ENCODE measurements at places on chromosomes 11 and 22. TPM values are rescaled to one million over a fixed set of nuclear protein-coding genes. Genes with fewer than 3 reads are reported as not detected.

- H3K4me3 ChIP-seq: peak overlapping the region; percentile 91
- H3K27ac ChIP-seq: peak overlapping the region; percentile 45
- peaks cover 4% of the 10 kb centered on the region for H3K36me3 ChIP-seq
- H3K4me1 ChIP-seq: peaks cover 38% of the 10 kb centered on the region
- no peak for DNase-seq
- peaks cover 8% of the 10 kb centered on the region for H3K27me3 ChIP-seq
Measured at GRCh38 chr11:67507242-67507863, 609 bp downstream of the CDK2AP2 start.

DNA sequence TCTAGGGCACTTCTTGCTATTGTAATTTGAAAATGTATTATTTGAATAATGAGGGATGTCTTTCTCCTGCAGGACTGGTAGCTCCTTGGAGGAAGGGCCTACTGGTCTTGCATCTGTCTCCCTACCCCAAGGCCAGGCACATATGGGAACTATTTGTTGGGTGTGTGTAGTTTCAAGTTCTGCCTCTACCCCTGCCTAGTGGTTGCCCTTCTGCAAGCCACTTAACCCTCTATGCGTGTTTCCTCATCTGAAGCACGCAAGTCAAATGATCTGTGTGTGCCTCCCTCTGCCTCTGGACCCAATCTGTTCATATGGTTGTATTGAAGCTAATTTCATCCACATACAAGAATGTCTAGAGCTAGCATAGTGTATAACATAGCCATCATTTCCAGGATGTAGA, 67.0 kb downstream of the WNT11 start:
- H3K27me3 ChIP-seq: no peaks in the 10 kb centered on the region
- H3K27ac ChIP-seq: no peak overlapping the region
- H3K36me3 ChIP-seq: no peaks in the 10 kb centered on the region

GRCh38 chr11:101748572-101749344, 165.0 kb upstream of the TRPC6 start:
- H3K27me3 ChIP-seq: no peaks in the 10 kb centered on the region
- H3K4me3 ChIP-seq: no peak overlapping the region
- DNase-seq: no peak
- no peaks in the 10 kb centered on the region for H3K4me1 ChIP-seq

GRCh38 chr11:107547961-107548360, 17.6 kb downstream of the ALKBH8 start:
- H3K27ac ChIP-seq: no peak overlapping the region
- no peaks in the 10 kb centered on the region for H3K27me3 ChIP-seq
- H3K36me3 ChIP-seq: no peaks in the 10 kb centered on the region
- H3K4me3 ChIP-seq: no peak overlapping the region
- no peaks in the 10 kb centered on the region for H3K4me1 ChIP-seq

DNA sequence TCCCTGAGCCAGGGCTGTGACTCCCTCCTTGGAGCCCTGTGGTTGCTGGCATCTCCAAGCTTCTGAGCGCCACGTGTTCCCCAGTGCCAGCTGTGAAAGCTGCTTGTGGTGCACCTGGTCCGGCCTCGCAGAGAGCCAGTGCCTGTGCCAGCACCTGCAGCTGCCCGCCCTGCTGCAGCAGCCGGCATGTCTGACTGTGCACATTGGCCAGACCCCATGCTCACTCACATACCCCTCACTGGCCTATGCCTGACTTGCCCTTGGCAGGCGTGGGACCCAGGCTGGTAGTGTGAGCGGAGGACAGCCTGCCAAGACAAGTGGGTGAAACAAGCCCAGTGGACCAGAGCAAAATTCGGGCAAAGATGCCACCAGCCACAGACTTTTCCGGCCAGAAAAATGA, 9.8 kb downstream of the MRPL48 start:
- no peaks in the 10 kb centered on the region for H3K4me1 ChIP-seq
- DNase-seq: no peak
- no peaks in the 10 kb centered on the region for H3K36me3 ChIP-seq
- H3K4me3 ChIP-seq: no peak overlapping the region
- no peaks in the 10 kb centered on the region for H3K27me3 ChIP-seq

- no peak for DNase-seq
- no peak overlapping the region for H3K27ac ChIP-seq
- peaks cover 18% of the 10 kb centered on the region for H3K27me3 ChIP-seq
- H3K4me3 ChIP-seq: no peak overlapping the region
Measured at GRCh38 chr11:126996036-126996804, 4.3 kb downstream of the KIRREL3 start.

GRCh38 chr11:86787656-86788055, 12.7 kb upstream of the PRSS23 start:
- peaks cover 36% of the 10 kb centered on the region for H3K27me3 ChIP-seq
- DNase-seq: no peak
- H3K36me3 ChIP-seq: no peaks in the 10 kb centered on the region
- H3K4me1 ChIP-seq: no peaks in the 10 kb centered on the region

DNA sequence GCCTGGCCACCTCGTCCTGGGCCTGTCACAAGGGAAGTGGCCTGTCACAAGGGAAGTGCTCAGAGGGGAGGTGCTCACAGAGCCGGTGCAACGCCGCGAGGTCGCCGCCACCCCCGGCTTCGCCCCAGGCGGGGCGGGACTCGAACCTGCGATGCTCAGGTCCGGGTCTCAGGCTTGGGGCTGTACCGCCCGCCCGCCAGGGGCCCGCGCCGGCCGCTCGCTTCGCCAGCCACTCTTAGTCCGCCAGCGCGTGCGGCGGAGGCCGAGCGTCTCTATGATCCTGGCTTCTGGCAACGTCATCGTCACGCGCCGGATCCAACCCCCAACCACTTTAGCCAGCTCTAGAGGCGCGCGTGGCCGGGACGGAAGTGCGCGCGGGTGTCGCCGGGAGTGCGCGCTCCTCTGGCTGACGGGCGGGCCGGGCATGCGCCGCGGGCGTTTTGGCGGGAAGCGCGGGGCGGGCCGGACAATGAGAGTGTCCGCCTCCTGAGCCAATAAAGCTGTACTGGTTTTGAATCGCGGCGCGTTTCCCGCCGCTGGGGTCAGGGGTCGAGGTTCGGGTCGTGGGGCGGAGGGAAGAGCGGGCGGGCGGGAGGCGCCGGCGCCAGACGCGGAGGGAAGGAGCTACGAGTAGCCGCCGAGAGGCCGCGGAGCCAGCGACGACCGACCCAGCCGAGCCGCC, at the start of gene TRMT2A:
Gene TRMT2A, minus strand, starts transcription at position 276 of the 682 bp plus-strand sequence. CDS start 320 bp downstream, outside the sequence.
- peak; percentile 97 for DNase-seq
- peaks cover 65% of the 10 kb centered on the region for H3K4me1 ChIP-seq
- H3K27me3 ChIP-seq: no peaks in the 10 kb centered on the region
- H3K27ac ChIP-seq: peak within 1 kb of the TSS; percentile 85
- H3K36me3 ChIP-seq: peaks cover 7% of the 10 kb centered on the region

DNA sequence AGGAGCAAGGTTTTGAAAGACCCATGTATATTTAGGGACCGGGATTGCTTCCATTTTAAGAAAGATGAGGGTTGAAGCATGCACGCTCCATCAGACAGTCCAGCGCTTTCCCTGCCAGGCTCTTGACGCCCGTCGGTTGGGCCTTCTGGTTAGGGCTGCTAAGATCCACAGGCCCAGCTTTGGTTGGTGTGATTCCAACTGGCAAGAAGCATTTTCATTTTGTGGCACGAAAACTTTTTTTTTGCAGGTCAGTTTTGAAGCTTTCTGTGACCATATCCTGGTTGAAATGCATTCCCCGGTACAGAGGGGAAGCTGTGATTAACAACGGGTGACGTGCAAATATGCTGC, 34.3 kb upstream of the MPPED1 start:
- no peak for DNase-seq
- peaks cover 2% of the 10 kb centered on the region for H3K36me3 ChIP-seq
- H3K4me1 ChIP-seq: peaks cover 21% of the 10 kb centered on the region
- no peak overlapping the region for H3K27ac ChIP-seq

- no peak overlapping the region for H3K4me3 ChIP-seq
- DNase-seq: no peak
- H3K27ac ChIP-seq: no peak overlapping the region
- H3K36me3 ChIP-seq: peaks cover 3% of the 10 kb centered on the region
Measured at GRCh38 chr22:49583886-49584505, 243.7 kb downstream of the BRD1 start.

DNA sequence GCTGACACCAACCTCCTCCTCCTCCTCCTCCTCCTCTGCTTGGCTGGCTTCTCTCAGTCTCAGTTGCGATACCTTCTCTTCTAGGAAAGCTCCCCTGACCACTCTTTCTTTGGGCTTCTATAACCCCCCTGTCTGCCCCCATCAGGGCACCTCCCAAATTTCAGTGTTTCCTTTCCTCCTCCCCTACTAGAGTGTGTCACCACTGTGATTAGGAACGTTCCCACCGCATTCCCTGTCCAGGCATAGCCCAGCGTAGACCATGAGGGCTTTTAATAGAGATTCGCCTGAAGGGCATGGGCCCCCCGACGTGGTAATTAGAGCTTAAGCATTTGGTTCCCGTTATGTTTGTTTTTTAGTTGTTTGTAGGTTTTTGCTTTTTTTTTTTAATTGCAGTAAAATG, 65.5 kb downstream of the KIAA1671 start:
- no peak overlapping the region for H3K4me3 ChIP-seq
- H3K27me3 ChIP-seq: peaks cover 19% of the 10 kb centered on the region
- H3K27ac ChIP-seq: no peak overlapping the region
- H3K4me1 ChIP-seq: no peaks in the 10 kb centered on the region
- H3K36me3 ChIP-seq: no peaks in the 10 kb centered on the region

DNA sequence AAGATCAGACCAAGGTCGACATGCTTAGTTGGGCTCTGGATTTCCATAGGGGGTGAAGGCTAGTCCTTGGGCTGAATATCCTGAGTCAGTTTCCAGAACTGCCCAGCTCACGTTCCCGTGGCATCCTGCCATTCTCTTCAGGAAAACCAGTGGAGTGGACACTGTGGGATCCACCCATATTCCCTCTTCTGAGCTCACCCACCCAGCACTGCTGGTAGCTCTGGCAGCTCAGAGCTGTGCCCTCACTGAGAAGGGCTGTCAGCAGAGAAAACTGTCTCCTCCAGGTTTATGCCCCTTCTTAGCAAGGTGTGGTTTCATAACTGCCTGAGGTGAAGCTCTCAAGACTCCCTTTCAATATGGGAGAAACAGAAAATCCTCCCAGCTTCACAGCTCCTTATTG, 111.7 kb downstream of the GGTLC2 start:
- peaks cover 24% of the 10 kb centered on the region for H3K4me1 ChIP-seq
- no peaks in the 10 kb centered on the region for H3K27me3 ChIP-seq
- no peak for DNase-seq
- no peak overlapping the region for H3K4me3 ChIP-seq
- H3K36me3 ChIP-seq: no peaks in the 10 kb centered on the region

- H3K4me3 ChIP-seq: no peak overlapping the region
- H3K27ac ChIP-seq: no peak overlapping the region
- H3K36me3 ChIP-seq: no peaks in the 10 kb centered on the region
- no peak for DNase-seq
- H3K4me1 ChIP-seq: peaks cover 74% of the 10 kb centered on the region
Measured at GRCh38 chr11:114164546-114164945, 105.0 kb downstream of the ZBTB16 start.

- no peaks in the 10 kb centered on the region for H3K27me3 ChIP-seq
- no peak overlapping the region for H3K4me3 ChIP-seq
- H3K27ac ChIP-seq: no peak overlapping the region
- no peaks in the 10 kb centered on the region for H3K4me1 ChIP-seq
- DNase-seq: no peak
- H3K36me3 ChIP-seq: no peaks in the 10 kb centered on the region
Measured at GRCh38 chr11:11535611-11536010, 86.2 kb downstream of the GALNT18 start.

DNA sequence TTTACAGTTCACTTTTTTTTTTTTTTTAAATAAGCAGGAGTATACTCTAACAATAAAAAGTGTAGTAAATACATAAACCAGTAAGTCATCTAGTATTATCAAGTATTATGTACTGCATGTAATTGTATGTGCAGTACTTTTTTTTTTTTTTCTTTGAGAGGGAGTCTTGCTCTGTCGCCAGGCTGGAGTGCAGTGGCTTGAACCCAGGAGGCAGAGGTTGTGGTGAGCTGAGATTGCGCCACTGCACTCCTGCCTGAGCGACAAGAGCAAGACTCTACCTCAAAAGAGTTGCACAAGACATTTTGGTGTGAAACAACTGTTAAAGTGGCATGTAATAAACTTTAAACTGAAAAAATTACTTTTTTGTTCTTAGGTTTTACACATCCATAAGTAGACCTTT, 16.7 kb downstream of the BCL2L13 start:
- H3K4me3 ChIP-seq: no peak overlapping the region
- peaks cover 1% of the 10 kb centered on the region for H3K36me3 ChIP-seq
- H3K27me3 ChIP-seq: no peaks in the 10 kb centered on the region
- H3K27ac ChIP-seq: no peak overlapping the region

DNA sequence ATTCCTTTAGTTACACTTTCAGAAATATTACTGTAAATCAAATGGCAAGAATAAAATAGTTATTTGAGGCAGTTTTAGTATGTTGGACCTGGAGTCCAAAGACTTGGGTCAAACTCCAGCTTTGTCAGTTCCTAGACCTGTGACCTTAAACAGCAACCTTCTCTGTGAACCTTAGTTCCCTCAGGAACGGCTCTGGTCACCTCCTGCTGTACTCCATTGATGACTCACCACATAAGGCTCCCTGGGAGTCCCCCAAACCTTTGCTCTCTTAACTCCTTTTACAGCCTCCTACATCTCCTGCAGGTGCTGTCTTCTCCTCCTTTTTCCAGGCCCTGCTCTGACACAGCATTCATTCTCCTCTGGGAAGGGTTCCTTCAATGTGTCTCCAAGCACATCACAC, 29.1 kb downstream of the LIMK2 start:
- no peak overlapping the region for H3K4me3 ChIP-seq
- no peak overlapping the region for H3K27ac ChIP-seq
- no peaks in the 10 kb centered on the region for H3K36me3 ChIP-seq
- peaks cover 6% of the 10 kb centered on the region for H3K4me1 ChIP-seq
- no peaks in the 10 kb centered on the region for H3K27me3 ChIP-seq

DNA sequence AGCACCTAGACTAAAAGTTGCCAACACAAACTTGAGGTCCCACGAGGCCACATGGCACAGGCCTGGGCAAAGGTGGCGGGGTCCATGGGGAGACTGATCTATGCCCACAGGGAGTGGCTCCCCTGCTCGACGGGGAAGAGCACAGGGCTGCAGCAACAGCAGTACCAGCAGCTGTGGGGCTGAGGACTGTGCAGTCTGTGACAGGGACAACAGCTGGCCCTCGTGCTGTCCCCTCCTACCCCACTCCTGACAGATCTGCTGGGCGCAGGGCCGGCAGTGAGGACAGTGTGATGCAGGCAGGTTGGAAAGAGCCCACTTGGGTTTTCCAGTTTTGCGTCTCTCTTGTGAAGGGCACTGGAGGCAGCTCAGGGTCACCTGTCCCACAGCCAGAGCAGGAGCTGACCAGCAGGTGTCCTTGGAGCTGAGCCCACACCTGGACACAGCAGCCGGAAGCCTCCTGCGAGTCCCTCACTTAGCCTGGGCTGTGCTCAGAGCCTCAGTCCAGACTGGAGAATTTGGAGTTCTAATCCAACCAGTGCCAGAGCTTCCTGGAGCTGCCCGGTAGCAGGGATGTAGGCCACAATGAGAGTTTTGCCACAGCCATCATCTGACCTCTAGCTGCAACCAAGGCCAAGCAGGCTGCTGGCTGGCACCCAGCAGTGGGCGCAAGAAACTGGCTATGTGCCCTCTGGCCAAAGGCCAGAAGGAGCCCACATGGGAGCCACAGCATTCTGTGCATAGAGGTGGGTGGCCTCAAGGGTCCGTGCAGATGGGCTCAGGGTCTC, 3.6 kb upstream of the GAS2L1 start:
- H3K27me3 ChIP-seq: peaks cover 27% of the 10 kb centered on the region
- H3K27ac ChIP-seq: peak overlapping the region; percentile 56
- H3K4me3 ChIP-seq: no peak overlapping the region

- no peaks in the 10 kb centered on the region for H3K36me3 ChIP-seq
- no peak overlapping the region for H3K27ac ChIP-seq
Measured at GRCh38 chr11:113952588-113952987, 22.3 kb upstream of the HTR3A start.

- H3K27ac ChIP-seq: no peak overlapping the region
- no peaks in the 10 kb centered on the region for H3K4me1 ChIP-seq
- no peak for DNase-seq
- H3K36me3 ChIP-seq: no peaks in the 10 kb centered on the region
Measured at GRCh38 chr11:130666781-130667251, 218.4 kb downstream of the ADAMTS15 start.

The KCNJ11 gene
- 0.29 TPM for total RNA-seq

The MRGPRE gene
- total RNA-seq: not detected

The HPX gene
- total RNA-seq: 1.2 TPM

The DNAJC24 gene
- total RNA-seq: 16.8 TPM

The P4HA3 gene
- total RNA-seq: not detected
